Sciatic nerve (tissue), 2 donors: ENCODE measurements at places on chromosomes 5 and 9.

- DNase-seq, result no peak
These were observed 20.6 kb upstream of the ANGPTL2 start for GRCh38 chr9:127142931-127143464.

- DNase-seq, result no peak
These were observed 66.6 kb downstream of the DEPDC1B start for GRCh38 chr5:60633341-60633740.

DNA sequence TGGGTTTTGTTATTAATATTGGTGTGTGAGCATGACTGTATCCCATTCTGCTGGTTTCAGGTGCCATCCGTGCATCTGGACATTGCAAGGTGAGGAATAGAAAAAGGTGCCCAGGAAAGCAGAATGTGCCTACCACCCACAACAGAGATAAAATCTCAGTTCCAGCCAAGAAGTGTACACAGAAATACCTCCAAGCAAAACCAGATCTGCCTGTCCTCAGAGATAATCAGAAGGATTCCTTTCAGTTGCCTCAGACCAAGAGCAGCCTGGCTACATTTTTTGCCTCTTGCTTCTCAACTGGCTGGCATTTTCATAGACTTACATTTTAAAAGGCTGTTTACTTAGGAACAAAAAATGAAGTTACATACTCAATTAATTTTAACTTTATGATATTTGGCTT is 12.1 kb upstream of the ABLIM3 start:
- no peak for DNase-seq

GRCh38 chr5:8685704-8686103 is 816.8 kb downstream of the MTRR start:
- DNase-seq, result no peak

DNA sequence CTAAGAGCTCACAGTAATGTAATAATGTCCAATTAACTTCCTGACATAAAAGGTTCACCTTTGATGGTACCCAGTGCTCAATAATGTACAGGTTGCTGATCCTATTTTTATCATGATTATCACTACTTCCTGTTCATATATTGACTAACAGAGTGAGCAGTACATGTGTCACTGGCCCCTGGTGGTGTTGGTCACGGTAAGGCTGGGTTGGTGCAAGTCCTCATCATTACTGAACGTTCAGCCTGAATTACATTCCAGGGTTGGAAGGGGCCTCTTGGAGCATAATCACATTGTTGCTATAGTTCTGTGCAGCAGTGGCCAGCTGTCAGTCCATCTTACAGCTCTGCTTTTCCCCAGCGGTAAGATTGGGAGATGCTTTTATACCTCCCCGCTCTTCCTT is 24.2 kb upstream of the CKMT2 start:
- no peak for DNase-seq

- DNase-seq, result no peak
These were observed 23.8 kb upstream of the NPM1 start for GRCh38 chr5:171363846-171364245.

DNA sequence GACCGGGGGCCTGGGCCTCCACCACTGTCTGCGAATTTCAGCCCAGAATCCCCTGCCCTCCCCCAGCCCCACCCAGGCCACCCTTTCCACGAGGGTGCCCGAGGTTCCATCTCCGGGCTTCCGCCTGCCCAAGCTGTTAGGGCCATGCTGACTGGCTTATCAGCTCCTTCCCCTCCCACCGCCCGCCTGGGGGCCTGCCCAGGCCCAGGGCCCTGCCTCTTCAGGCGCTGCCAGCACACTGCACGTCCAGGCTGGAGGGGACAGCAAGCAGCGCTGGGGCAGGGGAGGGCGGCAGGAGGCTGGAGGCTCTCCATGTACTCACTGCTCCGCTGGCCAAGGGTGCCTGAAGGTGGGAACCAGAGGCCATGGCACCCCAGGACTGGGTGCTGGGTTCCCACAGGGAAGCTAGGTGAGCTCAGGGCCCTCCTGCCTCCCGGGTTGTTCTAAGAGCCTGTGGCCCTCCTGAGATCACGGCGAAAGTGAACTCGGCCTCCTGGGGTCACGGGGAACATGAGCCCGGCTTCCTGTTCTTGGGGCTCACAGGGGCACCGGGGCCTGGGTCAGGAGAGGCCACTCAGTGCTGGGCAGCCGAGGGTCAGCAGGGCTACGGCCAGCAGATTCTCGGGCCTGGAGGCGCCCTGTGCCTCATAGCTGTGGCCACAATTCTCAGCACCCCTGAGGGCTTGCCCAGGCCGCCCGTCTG is 57.7 kb upstream of the EGFL7 start:
- no peak for DNase-seq

DNA sequence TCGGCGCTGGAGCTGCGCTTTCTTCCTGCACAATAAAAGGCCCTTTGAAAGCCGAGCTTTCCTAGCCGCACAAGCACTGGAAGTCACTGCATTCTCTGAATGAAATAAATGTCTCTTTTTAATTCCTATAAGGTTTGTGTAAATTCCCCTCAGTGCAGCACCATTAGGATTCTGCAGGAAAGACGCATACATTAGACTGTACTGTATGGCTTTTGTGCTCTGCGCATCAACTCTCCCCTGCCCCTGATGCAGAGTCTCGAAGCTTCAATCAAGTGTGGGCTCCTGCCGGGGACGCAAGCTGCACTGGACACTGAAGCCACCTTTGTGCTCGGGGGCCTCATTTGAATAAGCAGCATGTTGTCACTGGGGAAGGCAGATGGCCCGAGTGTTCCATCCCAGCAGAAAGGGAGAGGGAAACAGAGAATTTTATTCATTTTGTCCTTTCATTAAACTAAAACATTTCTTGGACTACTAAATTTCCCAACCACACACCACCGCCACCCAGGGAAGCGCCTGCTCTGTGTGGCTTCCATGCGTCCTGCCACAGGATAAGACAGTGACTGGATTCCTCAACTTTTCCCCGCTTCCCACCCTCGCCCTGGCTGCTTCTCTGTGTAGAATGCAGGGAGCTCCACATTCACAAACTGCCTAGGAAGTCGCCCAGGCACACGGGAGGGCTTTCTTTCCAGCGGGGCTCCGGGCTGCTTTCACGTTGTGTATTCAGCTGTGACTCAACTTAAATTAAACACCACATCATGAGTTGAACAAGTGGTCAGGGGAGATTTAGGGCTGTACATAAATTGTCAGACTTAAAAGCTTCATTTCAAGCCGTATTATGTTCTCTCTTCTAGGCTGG is 635.4 kb downstream of the IRX1 start:
- no peak for DNase-seq

DNA sequence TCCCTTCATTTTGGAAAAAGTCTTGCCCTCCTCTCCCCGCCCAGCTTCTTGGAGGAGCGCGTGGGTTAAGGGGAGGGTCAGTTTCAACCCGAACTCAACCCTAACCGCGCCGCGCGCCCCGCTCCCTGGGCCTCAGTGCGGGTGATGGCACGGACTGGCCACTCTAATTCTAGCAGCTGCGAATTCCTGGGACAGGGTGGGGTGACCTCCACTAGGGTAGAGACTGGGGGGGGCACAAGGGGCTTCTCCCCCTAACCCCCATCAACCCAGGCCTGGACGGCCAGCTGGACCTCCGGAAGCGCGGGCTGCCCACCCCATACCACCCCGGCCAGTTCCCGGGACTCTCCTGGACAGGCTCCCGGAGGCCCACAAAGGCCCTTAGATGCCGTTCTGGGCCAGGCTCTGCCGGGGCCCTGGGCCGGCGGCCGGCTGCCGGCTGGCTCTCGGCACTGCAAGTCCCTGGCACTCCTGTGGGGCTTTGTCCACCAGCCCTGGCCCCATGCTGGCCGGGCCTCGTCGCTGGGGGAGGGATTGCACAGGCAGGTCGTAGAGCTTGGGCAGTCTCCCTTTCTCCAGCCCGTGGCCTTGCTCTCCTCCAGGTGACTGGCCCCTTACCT is 7.2 kb upstream of the PSD2 start:
- peak; percentile 63 for DNase-seq

DNA sequence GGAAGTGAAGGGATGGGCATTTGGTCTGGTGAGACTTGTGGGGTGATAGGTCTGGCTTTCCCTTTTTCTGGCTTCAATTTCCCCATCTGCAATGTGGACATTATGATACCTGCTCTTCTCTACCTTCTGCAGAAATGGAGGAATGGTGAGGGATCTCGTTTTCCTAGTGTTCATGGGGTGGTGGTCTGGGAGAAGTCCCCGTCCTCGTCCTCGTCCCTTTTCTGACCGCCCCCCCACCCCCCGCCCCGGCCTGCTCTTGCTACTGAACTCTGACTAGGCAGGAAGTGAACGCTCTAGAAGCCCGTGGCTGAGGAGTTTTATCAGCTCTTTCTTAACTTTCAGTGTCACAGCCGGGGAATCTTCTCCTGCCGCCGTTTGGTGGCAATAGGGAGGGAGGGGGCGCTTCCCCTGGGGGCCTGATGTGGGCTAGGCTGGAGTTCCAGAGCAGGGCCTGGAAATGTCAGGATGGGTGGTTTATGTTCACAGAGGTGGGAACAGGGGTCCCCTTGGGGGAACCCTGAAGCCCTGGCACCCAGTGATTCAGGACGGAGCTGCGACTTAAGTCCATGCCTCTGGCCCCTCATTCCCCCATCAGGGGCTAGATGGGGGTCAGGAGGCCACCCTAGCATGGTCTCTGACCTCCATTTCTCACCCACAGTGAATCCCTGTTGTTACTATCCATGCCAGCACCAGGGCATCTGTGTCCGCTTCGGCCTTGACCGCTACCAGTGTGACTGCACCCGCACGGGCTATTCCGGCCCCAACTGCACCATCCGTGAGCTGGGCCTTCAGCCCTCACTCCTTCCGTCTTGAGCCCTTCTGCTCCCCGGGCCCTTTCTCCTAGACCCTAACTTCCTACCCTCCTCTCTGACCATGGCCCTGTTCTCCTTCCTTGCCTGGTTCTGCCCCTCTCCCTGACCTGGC is 6.7 kb downstream of the PTGS1 start:
- no peak for DNase-seq

GRCh38 chr5:15526413-15526812 is 26.4 kb downstream of the FBXL7 start:
- no peak for DNase-seq

- DNase-seq, result no peak
These were observed 59.3 kb upstream of the RIOK2 start for GRCh38 chr5:97242341-97242740.

- DNase-seq, result no peak
These were observed 160.1 kb downstream of the GHR start for GRCh38 chr5:42583322-42583721.

DNA sequence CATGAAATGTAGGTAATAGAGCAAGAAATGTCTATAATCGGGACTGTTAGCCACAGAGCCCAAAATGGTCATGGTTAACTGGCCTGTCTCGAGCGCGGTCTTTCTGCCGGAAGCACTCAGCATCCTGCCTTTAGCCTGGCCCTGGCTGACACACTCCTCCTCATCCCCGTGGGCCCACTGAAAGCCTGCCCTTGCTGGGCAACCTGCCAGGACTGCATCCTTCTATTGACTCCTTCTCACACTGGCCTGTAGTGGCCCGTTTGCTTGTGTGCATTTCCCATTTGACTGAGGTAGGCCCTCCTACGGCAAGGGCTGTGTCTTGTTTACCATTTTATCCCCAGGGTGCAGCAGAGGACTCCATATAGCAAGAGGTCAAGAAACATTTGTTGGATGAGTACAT is 215.7 kb downstream of the ATPSCKMT start:
- DNase-seq, result peak; percentile 60

DNA sequence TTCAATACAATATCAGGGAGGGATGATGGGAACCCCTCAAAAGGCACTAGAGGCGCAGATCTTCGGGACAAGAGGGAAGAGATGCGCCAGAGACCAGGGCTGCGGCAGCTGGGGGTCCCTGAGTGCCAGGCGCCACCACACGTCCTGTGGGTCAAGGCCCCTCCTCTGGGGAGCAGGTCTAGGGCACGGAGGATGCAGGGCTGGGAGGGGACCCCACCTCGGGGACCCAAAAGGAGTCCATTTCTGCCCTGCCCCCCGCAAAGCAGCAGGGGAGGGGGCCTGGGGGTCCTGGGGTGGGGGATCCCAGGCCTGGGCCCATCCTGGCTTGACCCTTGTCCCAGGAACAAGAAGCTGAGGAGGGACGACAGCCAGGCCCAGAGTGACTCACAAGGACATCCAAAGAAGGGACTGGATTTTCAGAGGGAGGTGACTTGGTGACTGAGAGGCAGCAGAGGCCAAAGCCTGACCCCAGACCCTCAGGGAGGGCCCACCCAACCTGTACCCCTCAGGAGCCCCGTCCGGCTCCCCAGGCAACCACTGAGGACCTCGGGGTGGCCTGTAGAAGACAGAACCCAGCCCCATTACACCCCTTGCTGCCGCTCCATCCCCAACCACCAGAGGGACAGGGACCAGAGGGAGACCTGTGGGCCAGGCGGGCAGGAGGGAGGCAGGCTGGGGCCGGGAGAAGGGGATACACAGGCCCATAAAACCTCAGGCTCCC is 54.2 kb downstream of the LRSAM1 start:
- DNase-seq, result no peak

GRCh38 chr5:170405817-170406216 is 16.6 kb upstream of the KCNMB1 start:
- DNase-seq, result no peak

DNA sequence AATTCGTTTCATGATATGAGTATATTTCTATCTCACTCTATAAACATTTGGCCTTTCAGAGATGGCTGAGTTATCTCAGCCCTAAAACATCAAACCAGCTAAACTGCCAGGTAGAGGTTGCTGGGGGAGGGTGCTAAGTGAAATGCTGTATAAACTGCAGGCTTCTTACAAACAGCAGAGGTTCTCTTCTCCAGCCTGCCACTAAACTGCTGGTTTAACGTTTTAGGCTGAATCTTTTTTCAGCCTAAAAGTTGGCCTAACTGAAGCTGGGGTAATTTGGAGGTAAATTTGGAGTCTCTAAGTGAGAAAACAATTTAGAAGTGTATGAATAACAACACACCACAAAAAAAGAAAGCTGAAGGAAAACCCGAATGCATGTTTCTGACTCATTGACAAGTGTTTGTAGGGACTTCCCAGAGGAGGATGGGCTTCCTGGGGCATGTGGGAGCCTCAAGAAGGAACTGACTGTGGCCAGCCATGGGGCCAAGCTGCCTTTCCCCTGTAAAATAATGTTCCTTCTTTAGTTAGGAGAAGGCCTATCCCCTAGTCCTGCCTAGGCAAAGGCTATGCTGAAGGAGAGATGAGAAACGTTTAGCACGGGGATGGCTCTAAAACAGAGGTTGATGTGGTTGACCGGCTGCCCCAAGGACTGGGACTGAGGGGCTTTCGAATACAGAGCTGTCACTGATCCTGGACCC is 44.3 kb downstream of the SLC28A3 start:
- no peak for DNase-seq

- no peak for DNase-seq
These were observed 655.2 kb downstream of the BNC2 start for GRCh38 chr9:16215353-16215680.

DNA sequence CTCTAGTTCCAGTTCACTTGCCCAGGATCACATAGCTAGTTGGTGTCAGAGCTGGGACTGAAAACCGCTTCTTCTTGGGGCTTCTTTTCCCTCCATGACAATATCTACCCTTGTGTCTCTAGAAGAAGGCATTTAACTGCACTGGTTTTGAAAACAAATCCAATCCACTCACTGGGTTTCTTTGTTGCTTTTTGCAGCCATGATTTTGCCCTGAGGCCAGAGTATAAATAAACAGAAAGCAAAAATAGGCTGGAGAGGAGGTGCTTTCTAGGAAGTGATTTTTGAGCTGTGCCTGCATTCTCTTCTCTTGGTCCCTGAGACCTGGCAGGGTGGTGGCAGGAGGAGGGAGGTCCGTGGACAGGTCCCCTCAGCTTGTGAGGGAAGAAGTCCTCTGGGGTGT is 6.9 kb upstream of the TRIO start:
- DNase-seq, result no peak
